ENCODE measurements at places on chromosomes 5 and 9.

DNA sequence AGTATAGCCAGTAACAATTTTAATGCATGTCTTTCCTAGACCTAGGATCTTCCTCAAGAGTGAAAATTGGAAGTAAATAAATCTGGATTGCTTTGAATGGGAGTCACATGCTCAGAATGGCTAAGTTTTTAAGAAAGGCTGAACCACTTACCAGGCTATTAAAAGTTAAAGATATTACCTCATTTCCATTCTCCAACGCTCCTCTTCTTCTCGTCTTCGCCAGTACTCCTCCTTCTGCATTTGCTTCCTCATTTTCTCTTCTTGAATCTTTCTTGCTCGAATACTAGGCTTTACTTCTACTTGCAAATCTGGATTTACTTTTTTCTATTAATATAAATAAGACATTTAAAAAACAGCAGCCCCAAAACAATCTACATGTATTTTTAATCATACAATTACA, 49.6 kb downstream of the ZFR start:
- DNase-seq: no peak

GRCh38 chr5:148884339-148885020, 58.1 kb downstream of the ADRB2 start:
- no peak for DNase-seq

- DNase-seq: no peak
Observed at GRCh38 chr5:174972291-174972690, 247.9 kb downstream of the MSX2 start.

GRCh38 chr9:96435345-96435744, 14.6 kb upstream of the HABP4 start:
- no peak for DNase-seq

GRCh38 chr9:15469406-15469805, 41.4 kb downstream of the PSIP1 start:
- no peak for DNase-seq

Measured in stimulated activated CD4-positive, alpha-beta T cell treated with anti-CD3 and anti-CD28 coated beads, Interleukin-4, amount 100 ng/mL, for 4 hours (primary cell).